ENCODE measurements at places on chromosomes 12 and 14.

DNA sequence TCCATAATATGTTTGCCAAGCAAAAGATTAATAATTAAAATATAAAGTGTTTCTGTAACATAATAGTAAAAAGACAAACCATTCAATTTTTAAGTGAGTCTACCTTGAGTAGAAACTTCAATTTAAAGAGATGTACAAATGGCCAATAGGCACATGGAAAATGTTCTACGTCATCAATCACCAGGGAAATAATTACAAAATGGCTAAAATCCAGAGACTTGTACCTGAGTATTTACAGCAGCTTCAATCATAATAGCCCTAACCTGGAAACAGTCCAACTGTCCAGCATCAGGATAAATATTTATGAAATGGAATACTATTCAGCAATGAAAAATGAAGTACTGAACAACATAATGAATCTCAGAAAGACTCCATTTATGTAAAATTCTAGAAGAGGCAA is 95.5 kb upstream of the FAR2 start:
- no peak for DNase-seq

GRCh38 chr14:24418492-24418873 is 11.0 kb downstream of the CBLN3 start:
- no peak for DNase-seq

GRCh38 chr14:105739331-105740102 is 213.1 kb downstream of the TMEM121 start:
- no peak for DNase-seq

GRCh38 chr14:74614508-74615495 is 2.8 kb upstream of the LTBP2 start:
- DNase-seq: no peak

GRCh38 chr14:73633116-73634010 is 11.4 kb upstream of the DNAL1 start:
- peak; percentile 87 for DNase-seq

GRCh38 chr12:24584032-24584675 is 364.7 kb downstream of the BCAT1 start:
- DNase-seq: no peak

DNA sequence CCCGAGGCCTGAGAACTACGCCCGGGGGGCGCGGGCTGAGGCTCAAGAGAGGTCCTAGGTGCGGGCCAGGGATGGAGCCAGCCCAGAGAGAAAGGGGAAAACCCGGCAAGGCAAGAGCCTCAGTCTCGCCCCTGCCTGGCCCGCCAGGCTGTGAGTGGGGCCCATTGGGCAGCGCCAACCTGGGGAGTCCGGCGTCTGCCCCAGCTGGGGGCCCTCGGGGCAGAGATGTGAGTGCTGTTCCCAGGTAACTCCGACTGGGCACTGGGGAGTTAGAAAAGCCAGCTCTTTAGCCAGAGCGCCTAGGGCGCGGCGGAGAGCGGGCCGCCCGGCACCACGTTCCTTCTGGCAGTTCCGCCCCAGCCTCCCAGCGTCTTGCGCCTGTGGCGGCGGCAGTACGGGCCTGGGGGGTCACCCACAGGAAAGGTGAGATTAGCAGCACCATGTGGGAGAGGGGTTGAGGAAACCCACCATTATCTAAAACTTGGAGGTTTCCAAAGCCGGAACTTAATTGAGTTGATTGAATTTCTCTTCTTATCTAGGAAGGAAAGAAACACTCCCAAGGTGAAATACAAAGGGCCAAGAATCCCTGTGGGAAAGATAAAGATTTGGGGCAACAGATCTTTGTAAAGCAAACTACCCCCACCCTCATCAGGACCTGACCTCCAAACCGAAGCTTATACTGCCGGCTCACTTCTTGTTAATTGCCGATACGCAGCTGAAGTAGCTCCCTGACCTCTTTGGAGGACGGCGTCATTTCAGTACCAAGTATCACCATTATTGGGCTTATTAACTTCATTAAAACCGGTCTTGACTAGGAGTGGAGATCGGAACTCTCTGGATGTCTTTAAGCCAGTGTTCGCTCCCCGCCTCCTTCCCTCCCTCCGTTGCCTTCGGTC is 11.6 kb downstream of the OTX2 start:
- DNase-seq: no peak

DNA sequence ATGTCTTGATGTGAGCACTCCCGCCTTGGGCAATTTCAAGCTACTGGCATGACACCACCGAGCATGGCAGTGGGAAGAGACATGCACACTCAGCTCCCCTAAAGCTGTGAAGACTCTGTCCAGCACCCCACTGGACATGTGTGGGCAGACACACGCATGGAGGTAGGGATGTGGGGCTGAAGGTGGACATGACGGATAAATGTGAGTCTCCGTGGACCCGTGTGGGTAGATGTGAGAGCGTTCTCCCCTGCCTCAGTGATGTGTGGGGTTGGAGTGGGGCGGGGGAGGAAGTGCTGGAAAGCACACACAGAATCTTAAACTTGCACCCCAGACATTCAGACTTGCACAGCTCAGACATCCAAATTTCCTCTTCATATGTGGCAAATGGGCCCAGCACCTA is 12.6 kb downstream of the SLC6A12 start:
- no peak for DNase-seq

GRCh38 chr14:30221546-30221945 is 293.9 kb upstream of the PRKD1 start:
- DNase-seq: no peak

- no peak for DNase-seq
These were observed 19.5 kb upstream of the SERPINA1 start for GRCh38 chr14:94407906-94408305.

DNA sequence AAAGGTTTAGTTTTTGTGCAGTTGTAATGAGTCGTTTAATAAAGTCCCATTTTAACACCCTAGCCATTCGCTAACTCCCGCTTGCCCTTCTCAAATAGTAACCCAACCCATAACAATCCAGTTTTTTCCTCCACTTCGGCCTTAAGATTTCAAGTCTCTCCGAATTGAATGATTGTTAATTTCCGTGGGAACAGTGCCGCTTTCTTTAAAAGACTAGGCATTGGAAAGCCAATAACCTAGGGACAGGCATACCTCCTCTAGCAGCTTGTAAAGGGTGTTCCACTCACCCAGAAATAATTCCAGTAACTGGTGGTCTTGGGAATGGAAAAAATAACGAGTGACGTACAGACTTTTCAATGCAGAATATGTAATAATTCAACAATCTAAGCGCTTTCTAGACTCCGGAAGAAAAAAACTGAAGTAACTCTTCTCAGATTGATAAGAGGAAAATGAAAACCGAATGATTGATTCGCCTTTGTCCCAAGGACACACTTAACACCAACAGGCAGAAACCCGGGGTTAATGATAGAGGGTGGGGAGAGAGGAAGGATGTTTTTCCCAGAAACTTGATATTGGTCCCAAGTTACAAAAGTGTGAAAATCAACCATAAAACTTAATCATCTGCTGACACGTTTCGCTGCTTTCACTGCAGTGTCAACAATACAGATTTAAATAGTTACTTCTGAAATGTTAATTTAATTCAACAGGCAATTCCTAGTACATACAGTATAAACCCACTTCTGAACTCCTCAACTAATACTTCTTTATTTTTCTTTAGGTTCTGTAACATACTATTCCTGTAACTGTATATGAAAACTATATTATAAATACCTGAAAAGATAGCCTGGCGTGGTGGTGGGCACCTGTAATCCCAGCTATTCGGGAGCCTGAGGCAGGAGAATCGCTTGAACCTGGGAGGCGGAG is 1.0 kb upstream of the SINHCAF start:
- no peak for DNase-seq

- no peak for DNase-seq
These were observed 67.1 kb downstream of the DERA start for GRCh38 chr12:15977999-15978951.

DNA sequence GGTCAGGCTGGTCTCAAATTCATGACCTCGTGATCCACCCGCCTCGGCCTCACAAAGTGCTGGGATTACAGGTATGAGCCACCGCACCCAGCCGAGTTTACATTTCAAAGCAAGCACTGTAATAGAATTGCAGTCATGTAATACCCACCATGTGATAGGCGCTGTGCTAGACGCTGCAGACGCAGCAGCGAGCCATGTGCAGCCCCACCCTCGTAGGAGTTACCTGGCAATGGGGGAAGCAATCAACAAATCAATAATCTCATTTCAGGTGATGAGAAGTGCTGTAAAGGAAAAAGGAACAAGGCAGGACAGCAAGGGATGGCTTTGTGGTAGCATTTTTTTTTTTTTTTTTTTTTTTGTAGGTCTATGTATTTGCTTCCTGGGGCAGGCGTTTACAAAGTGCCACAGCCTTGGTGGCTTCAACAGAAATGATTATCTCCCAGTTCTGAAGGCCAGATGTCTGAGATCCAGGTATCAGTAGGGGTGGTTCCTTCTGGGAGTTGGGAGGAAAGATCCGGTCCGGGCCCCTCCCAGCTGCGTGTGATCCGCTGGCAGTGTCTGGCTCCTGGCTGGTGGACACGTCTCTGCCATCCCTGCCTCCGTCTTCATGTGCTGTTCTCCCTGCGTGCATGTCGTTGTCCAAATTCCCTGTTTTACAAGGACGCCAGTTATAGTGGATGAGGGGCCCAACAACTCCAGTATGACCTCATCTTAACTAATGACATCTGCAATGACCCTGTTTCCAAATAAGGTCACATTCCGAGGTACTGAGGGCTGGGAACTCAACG is 72.8 kb downstream of the TNFAIP2 start:
- DNase-seq: no peak

GRCh38 chr14:87640553-87640952 is 352.4 kb downstream of the GALC start:
- no peak for DNase-seq

DNA sequence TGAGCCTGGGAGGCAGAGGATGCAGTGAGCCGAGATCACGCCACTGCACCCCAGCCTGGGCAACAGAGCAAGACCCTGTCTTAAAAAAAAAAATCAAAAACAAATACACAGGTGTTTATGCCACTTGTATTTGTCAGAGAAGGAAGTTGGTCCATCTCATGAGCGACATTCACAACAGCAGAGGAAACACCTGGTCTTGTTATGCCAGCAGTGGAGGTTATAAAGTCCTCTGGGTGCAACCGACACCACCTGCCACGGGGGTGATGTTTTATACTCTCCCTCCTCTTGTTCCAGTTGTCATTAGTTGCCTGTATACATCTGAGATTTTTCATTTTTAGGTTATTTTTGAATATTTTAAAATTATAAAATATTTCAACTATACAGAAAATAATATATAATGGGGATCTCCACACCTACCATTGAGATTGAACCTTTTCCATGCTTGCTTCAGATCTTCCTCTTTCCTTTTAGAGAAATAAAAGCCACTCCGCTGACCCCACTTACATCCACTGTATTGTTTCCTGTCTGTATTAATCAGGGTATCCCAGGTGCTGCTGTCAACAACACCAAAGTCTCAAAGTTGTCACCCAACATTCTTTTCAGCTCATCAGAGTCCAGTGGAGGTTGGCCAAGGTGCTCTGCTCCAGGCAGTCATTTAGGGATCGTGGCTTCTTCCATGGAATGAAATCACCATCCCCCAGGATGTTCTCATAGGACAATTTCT is 65.1 kb downstream of the RNFT2 start:
- DNase-seq: no peak

- DNase-seq: no peak
These were observed 106.4 kb downstream of the PRKD1 start for GRCh38 chr14:29821242-29821641.

DNA sequence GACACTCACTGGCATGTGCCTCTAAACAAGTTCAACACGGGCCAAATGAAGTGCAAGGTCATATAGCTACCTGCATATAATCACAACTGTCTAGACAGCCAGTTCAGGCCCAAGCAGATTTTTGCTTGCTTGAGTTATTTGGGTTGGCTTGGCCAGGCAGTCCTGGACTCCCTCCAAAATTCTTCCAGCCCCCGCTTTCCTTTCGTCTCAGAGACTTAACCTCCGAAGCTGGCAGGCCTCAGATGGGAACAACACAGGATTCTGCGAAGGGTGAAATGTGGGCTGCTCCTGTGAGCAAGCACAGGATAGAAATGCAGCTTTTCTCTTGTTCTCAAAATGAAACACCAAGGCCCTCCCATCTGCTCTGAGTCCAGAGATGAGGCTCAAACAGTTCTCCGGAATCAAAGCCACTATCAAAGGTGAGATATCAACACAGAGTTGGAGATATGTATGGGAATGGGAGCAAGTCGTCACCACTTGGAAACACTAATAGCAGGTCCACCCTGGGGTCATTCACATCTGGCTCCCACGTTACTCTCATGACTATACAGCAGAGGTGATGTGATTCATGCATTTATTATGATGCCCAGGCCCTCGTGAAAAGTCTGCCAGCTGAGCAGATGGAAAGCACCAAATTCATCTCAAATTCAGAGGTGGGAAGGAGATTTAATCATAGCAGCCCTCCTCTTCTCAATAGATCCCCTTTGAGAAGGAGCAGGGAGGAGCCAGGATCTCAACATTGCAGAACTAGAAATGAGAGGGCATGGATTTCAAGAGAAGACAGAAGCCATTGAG is 389.8 kb downstream of the NUAK1 start:
- DNase-seq: no peak

GRCh38 chr12:84329938-84330337 is 582.7 kb downstream of the SLC6A15 start:
- DNase-seq: no peak

GRCh38 chr12:126761420-126761819 is 1505.5 kb upstream of the TMEM132C start:
- no peak for DNase-seq

- no peak for DNase-seq
These were observed 180.3 kb downstream of the ADGRD1 start for GRCh38 chr12:131133994-131134393.

DNA sequence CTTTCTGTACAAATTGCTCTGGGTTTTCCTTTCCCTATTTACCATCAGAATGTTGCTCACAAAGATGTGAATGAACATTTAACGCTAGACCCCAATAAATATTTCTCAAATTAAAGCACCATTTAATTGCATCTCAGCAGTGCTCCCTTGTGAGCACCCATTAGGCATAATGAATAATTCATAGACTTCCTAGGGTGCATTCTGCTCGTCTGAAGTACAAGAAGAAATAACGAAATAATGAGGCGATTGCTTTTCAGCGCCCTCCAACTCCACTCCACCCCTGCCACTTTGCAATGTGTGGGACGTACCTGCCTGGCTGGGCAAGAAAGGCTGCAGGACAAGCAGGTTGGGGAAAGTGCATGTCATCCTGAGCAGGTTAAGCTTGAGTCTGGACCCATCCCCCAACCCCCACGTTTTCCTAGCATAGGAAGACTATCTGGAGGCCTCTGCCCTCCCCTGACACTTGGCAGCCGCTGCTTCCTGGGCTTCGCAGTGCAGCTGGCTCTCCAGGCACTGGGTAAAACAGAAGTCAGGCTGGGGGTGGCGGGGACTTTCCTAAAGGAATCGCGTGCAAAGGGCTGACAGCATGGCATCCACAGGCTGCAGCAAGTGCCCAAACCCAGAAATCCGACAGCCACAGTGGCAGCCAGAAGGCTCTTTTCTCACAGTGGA is 253.7 kb downstream of the DUSP6 start:
- DNase-seq: no peak

GRCh38 chr12:15550793-15551192 is 228.5 kb downstream of the PTPRO start:
- DNase-seq: no peak

- DNase-seq: no peak
These were observed 23.9 kb upstream of the IGF1 start for GRCh38 chr12:102504280-102504679.
